Omental fat pad (tissue), 4 donors: ENCODE measurements at places on chromosomes 1 and 21. TPM values are rescaled to one million over a fixed set of nuclear protein-coding genes. Genes with fewer than 3 reads are reported as not detected.

- DNase-seq, result no peak
Measured at GRCh38 chr1:159922511-159923202, 2.6 kb downstream of the TAGLN2 start.

GRCh38 chr1:208724079-208724478, 479.9 kb upstream of the PLXNA2 start:
- DNase-seq, result no peak

GRCh38 chr21:45266518-45267389, 20.9 kb downstream of the POFUT2 start:
- no peak for DNase-seq

DNA sequence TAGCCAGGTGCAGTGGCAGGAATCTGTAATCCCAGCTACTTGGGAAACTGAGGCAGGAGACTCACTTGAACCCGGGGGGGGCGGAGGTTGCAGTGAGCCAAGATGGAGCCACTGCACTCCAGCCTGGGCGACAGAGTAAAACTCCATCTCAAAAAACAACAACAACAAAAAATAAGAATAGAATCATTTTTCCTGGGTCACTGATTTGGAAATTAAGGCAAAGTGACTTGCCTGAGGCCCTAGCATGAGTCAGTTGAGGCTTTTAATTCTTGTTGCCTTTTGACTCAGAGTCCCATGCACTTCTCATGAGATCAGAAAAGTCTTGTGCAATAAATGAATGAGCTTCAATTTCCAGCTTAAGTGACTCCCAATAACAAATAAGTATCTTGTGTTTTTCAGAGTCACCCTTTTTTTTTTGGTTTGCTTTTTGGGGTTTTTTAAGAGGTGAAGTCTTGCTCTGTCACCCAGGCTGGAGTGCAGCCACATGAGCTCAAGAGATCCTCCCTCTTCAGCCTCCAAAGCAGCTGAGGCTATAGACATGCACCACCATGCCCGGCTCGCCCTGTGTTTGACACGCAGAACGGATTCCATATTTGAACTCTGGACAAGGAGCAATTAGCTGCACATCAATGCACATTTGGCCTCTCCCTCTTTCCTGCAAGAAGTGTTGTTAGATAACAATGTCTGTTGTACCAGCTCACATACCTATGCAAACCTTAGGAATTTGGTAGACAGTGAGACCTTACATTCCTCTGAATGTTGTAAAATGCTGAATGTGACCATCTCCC, 3.4 kb upstream of the PLEKHM2 start:
- no peak for DNase-seq

Gene ARHGEF16
- total RNA-seq, result 1.8 TPM
